ENCODE measurements at places on chromosomes 11 and 22.

DNA sequence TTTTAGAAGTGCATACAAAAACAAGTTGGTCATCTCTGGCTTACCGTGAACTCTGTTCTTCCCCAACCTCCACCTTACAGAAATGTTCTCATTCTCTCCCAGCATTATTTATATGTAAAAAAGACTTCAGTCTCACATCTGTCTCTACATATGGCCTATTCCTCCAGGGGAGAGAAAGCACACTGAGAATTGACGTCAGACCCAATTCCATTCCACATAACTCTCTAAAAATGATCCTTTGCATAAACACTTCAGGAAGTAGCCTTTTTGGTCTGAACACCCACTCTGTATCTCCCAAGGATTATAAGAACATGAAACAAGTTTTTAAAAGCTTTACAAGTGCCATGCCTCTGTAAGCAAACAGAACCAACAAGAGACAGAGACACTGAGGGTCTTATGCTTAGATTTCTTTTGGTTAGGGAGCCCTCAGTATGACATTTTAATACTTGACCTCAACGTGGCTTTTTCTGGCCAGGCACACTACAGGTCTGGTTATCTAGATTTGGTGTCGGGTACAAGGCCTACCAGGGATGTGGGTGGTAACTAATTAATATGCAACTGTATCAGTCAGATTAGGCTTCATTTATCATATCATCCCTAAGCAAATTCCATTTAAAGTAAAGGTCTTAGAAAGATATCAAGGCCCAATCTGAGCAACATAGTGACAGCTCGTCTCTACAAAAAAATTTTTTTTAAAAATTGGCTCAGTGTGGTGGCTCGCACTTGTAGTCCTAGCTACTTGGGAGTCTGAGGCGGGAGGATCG, 48.5 kb upstream of the PPP2R1B start:
- DNase-seq = no peak

- no peak for DNase-seq
Measured at GRCh38 chr22:30866216-30866615, 102.4 kb downstream of the MORC2 start.

DNA sequence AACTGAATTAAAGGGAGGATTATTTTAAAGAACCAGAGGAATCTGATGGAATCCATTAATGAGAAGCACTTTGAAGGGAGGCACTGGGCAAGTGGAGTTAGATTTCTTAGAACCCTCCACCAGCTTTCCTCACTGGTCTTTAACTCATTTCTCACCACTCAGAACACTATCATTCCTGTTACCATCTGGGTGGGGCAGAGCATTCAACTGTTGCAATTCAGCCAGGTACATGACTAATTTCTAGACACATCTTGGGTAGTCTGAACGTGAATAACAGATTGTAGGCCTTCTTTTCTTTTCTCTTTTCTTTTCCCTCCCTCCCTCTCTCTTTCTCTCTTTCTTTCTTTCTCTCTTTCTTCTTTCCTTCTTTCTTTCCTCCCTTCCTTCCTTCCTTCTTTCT, 15.5 kb upstream of the MMP1 start:
- no peak for DNase-seq

DNA sequence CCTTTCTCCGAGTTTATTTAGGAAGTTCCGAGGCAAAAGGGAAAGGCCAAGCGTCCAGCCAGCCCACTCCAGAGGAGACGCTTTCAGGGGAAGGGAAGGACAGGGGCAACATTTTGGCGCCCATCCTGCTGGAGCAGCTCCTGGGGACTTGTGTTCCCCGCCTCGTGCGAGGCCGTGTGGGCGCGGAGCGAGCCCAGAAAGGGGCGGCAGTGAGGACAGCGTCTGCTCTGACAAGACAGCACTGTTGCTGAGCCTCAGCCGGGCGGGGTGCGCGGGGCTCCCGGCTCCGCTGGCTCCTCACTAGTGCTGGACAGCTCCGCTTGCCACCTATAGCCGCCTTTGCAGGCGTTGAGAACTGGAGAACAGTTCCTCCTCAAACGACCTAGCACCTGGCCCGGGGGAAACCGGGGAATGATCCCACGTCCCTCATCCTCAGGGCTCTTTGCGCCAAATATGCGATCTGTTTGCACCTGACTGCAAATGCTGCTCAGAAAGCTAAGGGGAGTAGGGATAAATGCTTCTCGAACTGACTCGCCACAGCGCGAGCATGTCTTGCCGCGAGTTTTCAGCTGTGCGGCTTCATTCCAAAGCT, 722 bp upstream of the GUCY1A2 start:
- DNase-seq = peak; percentile 59

DNA sequence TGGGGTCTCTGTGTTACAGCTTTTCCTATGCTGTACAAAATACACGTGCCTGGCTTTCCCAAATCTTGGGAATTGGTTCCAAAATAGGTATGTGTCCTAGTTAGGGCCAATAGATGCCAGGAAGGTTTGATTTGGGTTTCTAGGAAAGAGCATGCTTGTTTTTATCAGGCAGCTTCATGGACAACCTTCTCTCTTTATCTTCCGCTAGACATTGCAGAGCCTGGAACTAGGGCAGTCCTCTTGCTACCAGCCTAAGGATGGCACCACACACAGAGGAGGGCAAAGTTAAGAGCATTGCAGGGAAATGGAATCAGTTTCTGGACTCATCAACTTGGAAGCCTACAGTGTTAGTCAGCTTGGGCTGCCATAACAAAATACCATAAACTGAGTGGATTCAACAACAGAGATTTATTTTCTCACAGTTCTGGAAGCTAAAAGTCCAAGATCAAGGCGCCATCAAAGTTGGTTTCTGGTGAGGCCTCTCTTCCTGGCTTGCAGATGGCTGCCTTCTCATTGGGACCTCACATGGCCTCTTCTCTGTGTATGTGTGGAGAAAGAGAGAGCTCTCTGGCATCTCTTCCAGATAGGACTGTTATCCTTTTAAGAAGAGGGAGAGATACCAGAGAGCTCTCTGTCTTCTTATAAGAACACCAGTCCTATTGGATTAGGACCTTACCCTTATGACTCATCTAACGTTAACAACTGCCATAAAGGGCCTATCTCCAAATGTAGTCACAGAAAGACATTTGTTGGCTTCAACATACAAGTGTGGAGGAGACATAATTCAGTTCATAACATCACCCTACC, 27.3 kb upstream of the CREB3L1 start:
- DNase-seq = no peak

GRCh38 chr11:11662578-11662977, 40.8 kb upstream of the GALNT18 start:
- no peak for DNase-seq

- no peak for DNase-seq
Measured at GRCh38 chr11:122094836-122095235, 21.2 kb downstream of the BLID start.
